Left renal cortex interstitium (tissue), 4 donors: ENCODE measurements at places on chromosomes 5 and 9. TPM values are rescaled to one million over a fixed set of nuclear protein-coding genes. Genes with fewer than 3 reads are reported as not detected.

DNA sequence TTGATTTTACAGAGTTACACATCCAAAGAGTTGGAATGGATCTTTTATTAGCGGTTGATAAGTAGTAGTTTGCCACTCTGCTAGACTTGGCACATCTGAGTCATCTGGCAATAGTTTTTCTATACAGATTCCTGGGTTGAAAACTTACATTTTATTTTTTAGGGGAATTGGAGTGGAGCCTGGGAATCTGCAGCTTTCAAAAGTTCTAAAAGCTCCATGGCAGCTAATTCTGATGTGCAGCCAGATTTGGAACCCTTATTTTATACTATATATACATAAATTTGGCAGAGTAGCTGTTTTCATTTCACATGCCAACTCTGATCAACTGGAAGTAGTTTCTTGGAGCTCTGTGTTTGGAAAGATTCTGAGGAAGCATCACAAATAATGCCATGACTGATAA is 715.5 kb downstream of the TLR4 start:
- no peak for DNase-seq

FBLL1 gene
- polyA plus RNA-seq = 0.64 TPM

- DNase-seq = no peak
Observed at GRCh38 chr5:10291692-10292339, 15.9 kb downstream of the CMBL start.

DNA sequence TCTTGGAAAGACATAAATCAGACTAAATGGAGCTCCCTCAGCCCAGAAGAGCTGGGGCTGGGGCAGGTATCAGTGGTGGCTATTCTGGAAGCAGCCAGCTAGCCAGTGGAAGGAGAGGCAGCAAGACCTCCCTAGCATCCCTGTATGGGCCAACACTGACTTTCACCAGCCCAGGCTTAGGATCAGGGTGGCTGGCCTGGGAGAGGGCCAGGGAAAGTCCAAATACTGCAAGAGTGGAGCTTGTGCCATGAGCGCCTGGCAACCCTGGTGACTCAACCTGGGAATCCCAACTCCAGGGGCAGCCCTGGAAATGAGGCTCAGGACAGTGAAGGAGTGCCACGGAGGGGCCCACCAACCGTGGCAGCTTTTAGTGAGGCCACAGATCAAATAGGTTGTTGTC is 7.6 kb upstream of the IRF1 start:
- DNase-seq = no peak

- no peak for DNase-seq
Observed at GRCh38 chr5:65796751-65797316, 74.8 kb downstream of the NLN start.

NME5 gene
- polyA plus RNA-seq = 27.6 TPM

DNA sequence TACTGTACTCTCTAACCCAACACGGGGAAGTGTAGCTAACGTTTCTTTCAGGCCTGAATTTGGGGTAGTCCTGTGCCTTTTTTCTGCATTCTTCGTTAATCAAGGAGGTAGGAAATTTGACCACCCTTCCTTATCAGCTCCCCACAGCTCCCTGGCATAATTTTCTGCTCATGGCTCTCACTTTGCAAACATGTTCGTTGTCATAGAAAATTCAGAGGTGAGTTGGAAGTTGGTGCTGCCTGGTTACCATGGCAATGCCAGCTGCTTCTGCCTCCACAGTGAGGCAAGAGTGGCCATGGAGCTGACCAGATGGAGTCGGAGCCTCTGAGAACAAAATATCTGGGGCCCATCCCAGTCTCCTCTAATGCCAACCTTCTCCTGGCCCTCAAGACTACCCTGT is 116.6 kb upstream of the BOD1 start:
- DNase-seq = no peak

- DNase-seq = no peak
Observed at GRCh38 chr5:149517461-149518122, 33.6 kb downstream of the CSNK1A1 start.

GRCh38 chr5:175640106-175640775 is 17.6 kb upstream of the HRH2 start:
- no peak for DNase-seq

DNA sequence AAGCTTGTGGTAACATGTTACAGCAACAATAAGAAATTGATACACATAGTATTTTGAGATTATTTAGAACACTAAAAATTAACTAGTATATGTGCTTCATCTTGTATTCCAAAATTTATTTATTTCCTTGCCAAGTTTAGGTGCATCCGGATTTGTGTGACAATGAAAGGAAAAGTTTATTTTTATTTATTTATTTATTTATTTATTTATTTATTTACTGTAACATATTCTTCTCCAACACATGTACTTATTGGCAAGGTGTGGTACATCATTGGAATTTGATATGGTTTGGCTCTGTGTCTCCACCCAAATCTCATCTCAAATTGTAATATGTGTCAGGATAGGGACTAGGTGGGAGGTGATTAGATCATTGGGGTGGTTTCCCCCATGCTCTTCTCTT is 373.3 kb upstream of the EDIL3 start:
- DNase-seq = no peak

DNA sequence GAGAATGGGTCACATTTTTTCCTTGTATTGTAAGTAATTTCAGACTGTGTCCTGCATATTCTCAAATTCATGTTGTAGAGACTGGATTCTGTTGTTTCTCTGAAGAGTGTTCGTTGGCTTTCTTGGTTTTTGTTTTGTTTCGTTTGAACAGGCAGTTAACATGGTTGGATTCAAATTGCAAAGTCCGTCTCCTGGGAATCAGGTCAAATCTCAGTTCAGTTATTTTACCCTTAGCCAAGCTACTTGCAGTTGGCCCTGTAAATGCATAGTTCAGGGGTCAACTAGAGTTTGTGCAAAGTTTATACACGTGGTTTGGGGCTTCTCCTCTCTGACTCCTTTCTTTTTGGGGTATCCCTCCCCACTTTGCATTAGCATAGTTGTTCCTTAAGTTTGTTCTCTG is 21.7 kb upstream of the FBXW11 start:
- no peak for DNase-seq

ECSCR gene
- 30.4 TPM for polyA plus RNA-seq

DNA sequence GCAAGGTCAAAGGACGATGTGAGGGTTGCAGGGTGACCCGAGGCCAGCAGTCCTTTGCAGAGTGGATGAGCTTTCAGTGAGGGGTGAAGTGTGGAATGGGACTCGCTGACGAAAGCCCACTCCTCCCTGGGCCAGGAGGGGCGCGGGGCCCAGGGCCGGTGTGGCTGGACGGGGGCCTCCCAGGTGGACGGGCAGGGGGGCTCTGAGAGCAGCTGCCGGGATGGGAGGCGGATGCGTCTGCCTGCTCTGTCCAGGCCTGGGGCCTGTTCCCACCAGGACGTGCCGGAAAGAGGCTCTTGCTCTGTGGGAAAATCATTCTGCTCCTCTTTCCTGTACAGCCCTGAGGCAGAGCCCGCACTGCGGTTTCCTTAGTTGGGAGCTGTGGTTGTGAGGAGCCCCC is 24.3 kb downstream of the IRX4 start:
- DNase-seq = no peak

DNA sequence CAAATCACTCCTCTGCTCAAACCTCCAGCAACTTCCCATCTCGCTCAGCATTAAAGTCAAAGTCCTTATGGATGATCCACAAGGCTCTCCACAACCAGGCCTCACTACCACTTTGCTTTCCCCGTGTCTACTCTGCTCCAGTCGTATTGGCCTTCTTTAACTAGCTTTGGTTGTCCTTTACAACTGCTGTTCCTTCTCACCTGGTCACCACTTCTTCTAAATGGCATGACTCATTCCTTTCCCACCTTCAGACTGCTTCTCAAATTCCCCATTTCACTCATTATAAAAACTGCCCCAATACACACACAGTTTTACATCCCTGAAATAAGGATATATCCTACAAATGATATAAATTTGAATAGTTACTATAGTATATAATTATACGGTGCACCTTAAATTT is 30.4 kb downstream of the CERT1 start:
- DNase-seq = no peak

DNAH5 gene
- 2.9 TPM for polyA plus RNA-seq

DNA sequence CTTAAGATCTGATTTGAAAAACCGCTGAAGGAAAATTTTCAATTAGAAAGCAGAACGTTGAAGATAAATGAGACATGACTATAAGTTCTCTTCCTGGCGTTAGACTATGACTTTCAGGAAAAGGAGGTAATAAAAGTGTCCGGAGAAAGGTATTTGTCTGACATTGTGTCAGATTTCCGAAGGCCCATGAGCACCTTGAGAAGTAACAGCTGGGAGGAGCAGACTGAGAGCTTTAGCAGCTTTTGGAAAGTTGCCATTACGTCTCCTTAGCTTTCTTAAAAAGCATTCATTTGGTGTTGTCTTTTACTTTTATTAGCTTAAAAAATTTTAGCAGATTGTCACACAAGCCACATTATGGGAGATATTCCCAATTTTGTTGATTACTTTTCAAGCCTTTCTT is 363.5 kb downstream of the NDUFS4 start:
- DNase-seq = peak; percentile 62

- DNase-seq = no peak
Observed at GRCh38 chr5:87116825-87117512, 150.7 kb upstream of the RASA1 start.

DNA sequence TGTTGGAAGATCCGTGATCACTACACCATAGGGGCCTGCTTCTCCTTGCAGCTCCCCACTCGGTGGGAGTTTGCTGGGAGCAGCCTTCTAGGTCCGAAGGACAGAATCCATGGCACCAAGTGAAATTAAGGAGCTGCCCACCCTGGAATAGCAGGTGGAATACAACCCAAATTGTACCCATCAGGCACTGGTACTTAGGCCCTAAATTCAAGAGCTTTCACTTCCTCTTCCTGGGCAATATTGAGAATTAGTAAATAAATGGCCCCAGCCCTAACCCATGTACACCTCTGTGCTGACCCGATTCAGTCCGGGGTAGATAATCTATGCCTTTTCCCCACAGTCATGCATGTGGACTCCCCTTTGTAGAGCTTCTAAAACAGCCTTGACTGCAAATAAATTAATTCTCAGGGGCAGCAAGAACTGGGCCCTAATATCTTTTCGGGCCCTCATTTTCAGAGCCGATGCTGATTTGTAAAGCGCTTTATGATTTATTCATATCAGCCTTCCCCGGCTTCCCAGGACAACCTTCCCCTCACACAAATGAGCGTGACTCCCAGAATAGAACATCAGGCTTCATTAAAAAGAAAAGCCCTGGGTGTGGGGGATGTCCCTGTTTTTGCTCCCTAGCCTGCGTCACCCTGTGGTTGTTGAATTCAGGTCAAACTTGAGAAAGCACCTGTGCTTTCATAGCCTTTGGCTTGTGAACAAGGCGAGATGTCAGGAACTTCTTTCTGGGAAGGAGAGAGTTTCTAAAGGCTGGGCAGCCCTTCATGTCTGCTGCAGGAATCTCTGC is 126.1 kb upstream of the TBC1D2 start:
- DNase-seq = no peak

DNA sequence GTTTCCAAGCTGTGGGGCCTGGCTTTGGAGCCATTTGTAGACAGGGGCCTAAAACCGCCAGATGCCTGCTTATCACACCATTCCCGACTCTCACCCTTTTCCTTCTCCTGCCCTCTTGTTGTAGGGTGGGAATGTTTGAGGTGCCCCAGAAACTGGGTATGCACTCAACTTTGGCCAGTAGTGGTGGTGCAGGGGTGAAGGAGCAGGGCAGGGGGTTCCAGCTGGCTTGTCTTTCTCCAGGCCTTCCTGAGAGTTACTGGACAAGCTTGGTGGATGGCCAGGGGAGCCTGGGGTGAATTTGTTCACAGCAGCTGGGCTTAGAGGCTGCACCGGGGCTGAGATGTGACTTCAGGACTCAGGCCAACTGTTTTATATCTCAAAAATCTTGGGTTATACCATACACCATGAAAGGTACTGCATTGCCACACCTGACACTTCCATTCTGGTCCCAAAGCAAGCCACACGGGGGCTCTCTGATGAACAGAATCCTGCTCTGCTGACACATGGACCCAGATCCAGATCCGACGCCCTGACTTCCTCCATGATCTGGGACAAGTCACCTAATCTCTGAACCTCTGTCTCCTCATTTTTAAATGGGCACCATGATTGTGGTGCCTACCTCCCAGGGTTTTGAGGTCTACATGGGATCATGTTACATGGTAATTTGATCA is 62.1 kb downstream of the DAB2IP start:
- no peak for DNase-seq

DNA sequence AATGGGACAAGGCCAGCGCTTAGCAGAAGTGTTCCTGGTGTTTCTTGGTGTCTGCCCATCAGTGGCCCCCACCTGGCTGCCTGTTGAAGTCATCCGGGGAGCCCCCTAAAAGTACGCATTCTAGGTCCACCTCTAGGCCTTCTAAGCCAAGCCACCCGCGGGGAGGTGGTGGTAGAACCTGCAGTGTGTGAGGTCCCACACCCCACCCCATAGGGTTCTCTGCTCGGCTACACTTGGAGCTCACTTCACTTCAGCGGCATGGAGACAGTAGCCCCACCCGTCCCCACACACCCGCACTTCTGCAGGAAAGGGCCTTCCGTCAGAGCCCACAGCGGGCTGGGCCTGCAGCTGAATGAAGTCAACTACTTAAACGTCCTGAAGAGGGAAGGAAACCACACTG is 29.6 kb upstream of the FCN2 start:
- no peak for DNase-seq

DNA sequence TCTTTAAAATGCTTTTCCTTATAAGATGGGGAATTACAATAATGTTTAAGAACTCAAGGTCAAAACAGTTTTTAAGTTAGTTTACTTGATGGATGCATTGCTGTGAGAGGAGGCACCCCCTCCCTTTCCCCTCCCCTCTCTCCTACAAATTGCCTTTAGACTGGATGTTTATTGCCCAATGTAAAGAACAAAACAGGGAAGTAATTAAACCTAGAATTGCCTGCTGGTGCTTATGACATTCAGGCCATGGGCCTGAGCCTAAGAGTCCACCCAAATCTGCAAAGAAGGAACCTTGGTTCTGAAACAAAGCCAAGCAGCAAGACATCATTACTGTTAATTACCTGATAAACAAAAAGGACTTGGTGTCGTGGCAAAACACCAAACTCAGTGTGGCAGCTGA is 630.3 kb downstream of the ISL1 start:
- no peak for DNase-seq

GRCh38 chr5:34652466-34652865 is 3.7 kb upstream of the RAI14 start:
- DNase-seq = no peak

ALG2 gene
- polyA plus RNA-seq = 42.6 TPM
